ENCODE measurements at places on chromosomes 2 and 18.

- peak; percentile 20 for DNase-seq
Observed at GRCh38 chr2:2112416-2113105, 218.5 kb downstream of the MYT1L start.

DNA sequence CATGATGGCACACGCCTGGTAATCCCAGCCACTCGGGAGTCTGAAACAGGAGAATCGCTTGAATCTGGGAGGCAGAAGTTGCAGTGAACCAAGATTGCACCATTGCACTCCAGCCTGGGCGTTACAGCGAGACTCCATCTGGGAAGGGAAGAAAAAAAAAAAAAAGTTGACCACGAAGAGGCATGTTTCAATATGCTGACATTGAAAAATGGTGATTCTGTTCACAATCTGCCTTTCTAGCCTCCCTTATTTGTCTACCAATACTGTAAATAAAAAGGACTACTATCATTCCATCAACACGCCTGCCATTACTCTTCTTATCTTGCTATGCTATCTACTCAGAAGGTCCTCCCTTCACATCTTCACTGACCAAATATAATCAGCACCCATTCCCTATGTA, 18.4 kb downstream of the GFPT1 start:
- no peak for DNase-seq

GRCh38 chr2:38911191-38911590, 21.5 kb downstream of the ARHGEF33 start:
- no peak for DNase-seq

- peak; percentile 22 for DNase-seq
Observed at GRCh38 chr2:152309352-152310214, 25.4 kb upstream of the FMNL2 start.

DNA sequence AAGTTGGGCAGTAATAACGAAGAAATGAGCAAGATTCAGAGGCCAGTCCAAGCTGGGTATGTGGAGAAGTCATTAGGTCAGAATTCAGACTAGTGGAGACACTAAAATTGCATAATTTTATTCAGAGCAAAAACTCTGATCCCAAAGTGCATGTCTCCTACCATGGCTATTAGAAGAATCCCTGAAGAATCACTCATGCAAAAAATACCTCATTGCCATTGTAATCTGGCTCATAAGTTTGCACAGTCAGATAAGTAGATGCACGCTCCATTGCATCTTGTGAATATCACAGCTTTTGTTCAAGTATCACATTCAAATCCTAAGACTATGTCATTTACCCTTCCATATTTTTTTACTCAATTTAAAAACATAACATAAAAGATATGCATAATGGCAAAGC, 692.2 kb upstream of the KLHL29 start:
- no peak for DNase-seq

- no peak for DNase-seq
Observed at GRCh38 chr2:162028511-162028910, 45.5 kb downstream of the DPP4 start.

DNA sequence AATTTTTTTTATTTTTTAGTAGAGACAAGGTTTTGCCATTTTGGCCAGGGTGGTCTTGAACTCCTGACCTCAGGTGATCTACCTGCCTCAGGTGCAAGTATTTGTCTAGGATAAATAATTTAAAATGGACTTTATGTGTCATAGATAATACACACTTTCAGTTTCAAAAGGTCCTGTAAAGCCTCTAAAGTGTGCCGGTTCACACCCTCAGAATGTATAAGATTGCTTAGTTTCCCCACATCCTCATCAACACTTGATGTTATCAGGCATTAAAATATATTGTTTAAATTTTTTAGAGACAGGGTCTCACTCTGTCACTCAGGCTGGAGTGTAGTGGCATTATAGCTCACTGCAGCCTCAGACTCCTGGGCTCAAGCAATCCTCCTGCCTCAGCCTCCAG, 170.5 kb downstream of the ANKRD44 start:
- DNase-seq: no peak

DNA sequence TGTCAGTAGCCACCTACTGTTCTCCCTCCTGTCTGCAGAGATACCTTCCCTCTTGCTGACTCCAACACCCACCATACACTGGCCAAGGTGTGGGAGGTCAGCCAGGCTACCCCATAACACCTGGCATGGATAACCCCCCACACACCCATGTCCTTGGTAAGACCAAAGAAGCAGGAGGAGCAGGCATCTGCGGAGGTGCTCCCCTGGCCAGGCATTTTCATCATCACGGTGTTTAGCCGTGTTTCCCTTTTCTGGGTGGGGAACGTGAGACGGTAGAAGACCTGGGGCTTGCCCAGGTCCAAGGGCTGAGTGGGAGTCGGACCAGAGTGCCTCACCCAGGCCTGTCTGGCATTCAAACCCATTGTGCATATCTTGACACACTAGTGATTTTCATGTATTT, 150.3 kb downstream of the SMAD7 start:
- DNase-seq: no peak

DNA sequence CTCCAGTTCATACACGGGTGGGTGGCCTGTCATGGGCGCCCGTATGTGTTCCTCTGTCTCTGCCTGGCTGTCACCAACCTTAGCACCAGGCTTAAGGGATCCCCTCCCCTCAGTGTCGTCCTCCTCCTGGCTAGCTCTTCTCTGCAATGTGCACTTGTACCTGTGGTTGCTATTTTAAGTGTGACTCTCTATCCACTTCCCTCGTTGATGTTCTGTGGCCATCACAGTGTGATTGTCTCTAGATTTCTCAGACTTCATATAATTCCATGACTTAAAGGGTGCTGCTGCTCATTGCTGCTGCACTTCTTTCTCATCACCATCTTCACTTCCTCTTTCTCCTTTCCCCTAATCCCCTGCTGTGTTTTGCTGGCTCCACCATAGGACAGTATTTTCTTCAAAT, 143.4 kb downstream of the EML6 start:
- DNase-seq: peak; percentile 8

- DNase-seq: peak; percentile 78
Observed at GRCh38 chr2:160210599-160211138, 10.6 kb upstream of the ITGB6 start.

DNA sequence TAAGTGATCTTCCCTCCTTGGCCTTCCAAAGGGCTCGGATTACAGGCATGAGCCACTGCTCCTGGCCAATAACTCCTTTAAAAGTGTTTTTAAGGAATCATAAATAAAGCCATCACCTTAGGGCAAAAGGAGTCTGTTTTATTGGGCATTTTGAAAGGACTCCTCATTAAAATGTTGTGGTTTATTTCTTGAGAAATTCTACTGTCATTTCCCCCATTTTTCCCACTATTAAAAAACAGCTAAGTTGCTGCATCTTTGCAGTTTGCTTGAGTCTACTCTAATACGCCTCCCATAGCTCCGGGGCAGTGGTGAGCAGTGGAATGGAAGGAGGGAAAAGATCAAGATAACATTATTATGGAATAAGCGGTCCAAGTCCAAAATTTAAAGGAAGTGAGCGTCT, 293.2 kb downstream of the PIEZO2 start:
- no peak for DNase-seq

DNA sequence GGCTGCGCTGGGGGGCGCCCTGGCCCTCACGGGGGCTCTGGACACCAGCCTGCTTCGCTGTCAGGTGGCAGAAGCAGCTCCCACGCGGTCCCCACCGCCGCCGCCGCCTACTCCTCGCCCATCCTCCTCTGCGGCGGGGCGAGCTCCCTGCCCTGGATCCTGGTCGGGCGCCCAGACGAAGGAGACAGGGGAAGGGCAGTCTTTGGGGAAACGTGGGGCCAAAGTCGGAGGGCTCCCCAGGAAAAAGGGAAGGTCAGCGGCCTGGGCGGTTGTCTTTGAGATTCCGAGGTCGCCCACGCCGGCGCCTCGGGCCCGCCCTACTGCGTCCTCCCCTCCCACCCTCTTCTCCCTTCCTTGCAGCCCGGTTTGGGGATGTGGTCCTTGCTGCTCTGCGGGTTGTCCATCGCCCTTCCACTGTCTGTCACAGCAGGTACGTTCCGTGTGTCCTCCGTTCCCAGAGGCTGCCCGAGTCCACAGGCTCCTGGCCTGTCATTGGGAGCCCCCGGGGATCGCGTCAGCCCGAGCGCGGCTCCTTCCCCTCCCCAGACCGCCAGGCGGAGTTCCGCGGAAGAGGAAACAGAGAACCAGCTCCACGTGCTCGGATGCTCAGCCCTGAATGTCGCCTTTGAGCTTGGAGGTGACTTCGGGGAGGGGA, 800 bp downstream of the IL1RL2 start:
- no peak for DNase-seq

- DNase-seq: no peak
Observed at GRCh38 chr2:8592736-8593135, 89.1 kb upstream of the ID2 start.

DNA sequence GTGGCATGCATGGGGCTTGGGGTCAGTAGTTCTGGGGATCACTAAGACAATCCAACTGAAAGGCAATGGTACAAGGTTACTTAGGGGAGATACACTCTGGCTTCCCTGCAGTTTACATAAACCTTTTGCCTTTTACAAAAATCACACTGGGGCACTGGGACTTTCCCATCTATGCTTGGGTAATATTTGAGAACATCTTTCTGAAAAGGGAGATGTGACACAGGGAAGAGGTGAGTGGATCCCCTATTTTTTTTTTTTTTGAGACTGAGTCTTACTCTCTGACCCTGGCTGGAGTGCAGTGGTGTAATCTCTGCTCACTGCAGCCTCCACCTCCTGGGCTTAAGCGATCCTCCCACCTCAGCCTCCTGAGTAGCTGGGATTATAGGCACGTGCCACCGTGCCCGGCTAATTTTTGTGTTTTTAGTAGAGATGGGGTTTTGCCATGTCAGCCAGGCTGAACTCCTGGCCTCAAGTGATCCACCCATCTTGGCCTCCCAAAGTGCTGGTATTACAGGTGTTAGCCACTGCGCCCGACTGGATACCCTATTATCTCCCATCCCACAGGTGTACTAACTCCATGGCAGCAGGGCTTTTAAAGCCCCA, 82.8 kb upstream of the DNMT3A start:
- DNase-seq: no peak

DNA sequence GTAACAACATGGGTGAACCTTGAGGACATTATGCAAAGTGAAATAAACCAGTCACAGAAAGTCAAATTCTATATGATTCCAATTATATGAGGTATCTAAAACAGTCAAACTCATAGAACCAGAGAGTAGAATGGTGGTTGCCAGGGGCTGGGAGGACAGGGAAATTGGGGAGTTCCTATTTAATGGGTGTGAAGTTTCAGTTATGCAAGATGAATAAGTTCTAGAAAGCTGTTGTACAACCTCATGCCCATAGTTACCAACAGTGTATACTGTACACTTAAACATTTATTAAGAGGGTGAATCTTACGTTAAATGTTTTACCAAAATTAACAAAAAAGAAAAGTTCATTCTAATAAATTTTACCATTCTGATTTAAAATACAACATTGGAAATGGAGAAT, 92.7 kb upstream of the WDSUB1 start:
- no peak for DNase-seq

DNA sequence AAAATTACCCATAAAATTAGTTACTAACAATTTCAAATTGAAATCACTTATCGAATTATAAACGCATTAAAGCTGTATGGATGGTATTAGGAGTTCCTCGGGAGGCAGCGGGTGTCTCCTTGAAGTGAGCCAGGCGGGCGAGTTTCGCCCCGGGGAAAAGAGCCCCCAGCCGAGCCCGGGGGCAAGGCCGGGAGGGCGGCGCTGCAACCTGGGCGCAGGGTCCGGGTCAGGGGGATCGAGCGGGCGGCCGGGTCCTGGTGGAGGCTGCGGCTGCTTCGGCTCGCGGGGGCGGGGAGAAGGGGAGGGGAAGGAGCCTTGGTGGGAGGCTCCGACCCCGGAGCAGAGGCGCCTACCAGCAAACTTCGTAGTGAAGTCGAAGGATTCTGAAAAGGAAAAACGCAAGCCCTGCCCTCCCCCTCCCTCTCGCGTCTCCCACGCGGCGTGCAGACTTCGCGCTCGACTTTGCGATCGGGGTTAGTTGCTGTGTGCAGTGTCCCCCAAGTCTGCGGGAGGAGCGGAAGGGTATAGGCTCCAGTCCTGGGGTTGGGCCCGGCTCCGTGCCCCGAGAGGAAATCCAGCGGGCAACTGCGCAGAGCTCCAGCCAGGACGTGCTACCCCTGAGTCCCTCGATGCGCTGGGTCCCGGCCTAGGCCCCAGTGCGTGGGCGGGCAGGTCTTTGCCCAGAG, 140.8 kb downstream of the MEIS1 start:
- DNase-seq: peak; percentile 59

DNA sequence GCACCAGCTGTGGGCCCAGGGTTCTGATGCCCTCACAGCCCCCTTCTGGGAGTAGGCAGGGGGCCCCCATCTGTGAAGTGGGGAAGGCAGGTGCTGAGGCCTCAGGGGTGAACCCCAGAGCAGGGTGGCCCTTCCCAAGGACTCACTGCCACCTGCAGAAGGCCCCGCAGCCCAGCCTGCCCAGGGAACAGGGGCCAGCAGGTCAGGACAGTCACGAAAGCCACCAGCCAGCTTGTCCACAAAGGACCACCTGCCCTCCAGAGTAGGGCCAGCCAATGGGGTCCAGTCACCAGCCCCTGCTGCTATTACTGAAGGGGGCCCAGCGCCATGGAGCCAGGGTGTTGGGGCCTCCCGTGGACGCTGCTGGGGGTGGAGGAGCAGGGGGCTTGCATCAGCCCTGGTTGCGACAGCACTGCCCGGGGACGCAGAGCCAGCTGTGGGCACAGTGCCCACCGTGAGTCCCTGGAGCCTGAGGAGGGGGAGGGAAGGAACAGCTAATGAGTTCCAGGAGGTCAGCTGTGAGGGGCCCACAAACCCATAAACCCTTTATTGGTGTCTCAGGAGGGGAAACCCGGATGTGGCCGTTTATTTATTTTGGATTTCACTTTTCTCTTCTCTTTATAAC, 11.5 kb upstream of the SNED1 start:
- no peak for DNase-seq

DNA sequence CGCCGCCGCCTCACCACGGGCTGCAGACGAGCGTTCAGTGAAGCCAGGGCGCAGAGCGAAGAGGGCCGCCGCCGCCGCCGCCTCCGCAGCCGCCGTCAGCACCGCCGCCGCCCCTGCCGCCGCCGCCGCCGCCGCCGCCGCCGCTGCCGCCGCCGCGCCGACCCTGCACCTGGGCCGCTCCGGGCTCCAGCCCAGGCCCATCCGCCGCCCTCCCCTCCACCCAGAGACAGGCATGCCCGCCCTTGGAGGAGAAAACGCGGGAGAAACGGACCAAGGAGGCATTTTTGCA, 3.0 kb downstream of the POU3F3 start:
- DNase-seq: no peak

DNA sequence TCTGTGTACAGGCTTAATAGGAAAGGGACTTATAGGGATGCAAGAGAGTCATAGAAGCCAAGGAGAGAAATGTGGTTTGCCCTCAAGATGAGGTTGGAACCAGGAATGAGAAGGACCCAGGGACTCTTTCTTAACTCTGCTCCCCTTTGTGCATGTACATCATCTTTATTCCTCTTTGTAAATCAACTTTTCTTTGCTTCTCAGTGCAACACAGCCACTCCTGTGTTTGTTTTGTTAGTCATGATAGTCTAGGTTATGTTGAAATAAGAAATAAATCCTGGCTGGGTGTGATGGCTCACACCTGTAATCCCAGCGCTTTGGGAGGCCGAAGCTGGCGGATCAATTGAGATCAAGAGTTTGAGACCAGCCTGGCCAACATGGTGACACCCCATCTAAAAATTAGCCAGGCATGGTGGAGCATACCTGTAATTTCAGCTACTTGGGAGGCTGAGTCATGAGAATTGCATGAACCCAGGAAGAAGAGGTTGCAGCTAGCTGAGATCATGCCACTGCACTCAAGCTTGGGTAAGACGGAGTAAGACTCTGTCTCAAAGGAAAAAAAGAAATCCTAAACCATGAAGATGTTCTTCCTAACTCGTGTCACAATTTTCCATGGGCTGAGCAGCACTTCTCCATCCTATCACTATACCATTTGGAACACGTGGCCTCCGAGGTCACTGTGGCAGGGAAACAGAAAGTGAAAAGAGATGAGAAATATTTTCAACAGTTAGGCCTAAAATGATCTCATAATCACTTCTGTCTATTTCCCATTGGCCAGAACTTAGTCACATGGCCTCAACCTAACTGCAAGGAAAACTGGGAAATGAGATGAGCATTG, 73.0 kb upstream of the TMEM17 start:
- no peak for DNase-seq
